GM12892 (cell line): ENCODE measurements at places on chromosomes 1 and 21.

GRCh38 chr1:234368320-234369032 lies 4.8 kb upstream of the COA6 start:
- no peak for DNase-seq

DNA sequence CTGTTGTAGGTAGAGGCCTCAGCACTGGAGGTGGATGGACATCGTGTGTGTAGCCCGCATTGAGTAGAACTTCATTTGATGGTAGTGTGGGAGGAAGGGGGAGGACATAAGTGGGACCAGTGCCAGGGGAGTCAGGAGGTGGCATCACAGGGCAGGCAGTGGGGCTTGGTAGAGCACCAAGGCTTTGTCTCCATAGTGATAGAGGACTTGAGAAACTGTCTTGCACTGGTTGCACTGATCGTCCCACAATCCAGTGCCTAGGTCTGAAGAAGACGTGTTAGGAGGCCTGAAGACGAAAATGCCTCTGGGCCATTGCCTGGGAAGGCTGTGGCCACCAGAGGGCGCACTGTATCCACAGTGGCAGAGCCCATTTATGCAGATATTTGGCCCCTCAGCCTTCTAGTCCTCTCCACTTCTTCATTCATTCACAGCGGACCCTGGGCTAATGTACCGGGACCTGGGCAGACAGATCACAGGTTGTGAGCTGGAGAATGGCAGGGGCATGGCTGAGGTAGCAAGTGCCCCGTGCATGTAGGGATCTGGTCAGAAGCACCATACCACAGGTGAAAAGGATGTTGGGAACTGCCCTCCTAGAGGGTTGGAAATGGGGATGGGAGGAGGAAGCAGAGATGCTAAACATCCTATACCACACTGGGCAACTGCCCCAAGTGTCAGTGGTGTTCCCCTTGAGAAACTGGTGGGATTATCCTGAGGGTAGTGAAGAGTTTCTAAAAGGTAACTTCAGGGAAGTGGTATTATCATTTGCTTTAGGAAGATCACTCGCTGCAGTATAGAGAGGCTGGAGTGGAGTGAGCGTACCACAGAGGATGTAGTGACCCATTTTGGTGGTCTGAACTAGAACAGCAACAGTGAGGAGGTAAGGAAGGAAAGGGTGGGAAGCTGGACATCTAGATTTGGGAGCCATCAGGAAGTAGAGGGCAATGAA lies 95.3 kb downstream of the PIK3R3 start:
- peak; percentile 62 for DNase-seq

DNA sequence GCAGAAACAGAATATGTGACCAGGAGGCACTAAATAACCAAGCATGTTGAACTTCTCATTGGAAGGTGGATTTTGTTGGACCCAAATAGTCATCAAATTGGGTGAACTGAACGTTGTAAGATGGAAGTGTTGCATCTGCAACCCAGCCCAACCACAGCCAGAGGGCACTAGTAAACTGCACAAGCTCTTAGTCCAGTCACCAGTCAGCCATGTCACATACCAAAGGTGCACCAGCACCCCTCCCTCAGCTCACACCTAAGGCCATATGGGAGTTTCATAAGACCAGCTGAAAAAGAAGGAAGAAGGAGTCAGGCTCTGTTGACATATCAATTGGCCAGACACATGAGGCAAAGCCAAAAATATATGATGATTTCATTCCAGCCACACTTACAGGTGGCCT lies 481.7 kb upstream of the NR5A2 start:
- DNase-seq: no peak

- no peak for DNase-seq
Measured at GRCh38 chr1:37858931-37859506, 373 bp downstream of the MTF1 start.

DNA sequence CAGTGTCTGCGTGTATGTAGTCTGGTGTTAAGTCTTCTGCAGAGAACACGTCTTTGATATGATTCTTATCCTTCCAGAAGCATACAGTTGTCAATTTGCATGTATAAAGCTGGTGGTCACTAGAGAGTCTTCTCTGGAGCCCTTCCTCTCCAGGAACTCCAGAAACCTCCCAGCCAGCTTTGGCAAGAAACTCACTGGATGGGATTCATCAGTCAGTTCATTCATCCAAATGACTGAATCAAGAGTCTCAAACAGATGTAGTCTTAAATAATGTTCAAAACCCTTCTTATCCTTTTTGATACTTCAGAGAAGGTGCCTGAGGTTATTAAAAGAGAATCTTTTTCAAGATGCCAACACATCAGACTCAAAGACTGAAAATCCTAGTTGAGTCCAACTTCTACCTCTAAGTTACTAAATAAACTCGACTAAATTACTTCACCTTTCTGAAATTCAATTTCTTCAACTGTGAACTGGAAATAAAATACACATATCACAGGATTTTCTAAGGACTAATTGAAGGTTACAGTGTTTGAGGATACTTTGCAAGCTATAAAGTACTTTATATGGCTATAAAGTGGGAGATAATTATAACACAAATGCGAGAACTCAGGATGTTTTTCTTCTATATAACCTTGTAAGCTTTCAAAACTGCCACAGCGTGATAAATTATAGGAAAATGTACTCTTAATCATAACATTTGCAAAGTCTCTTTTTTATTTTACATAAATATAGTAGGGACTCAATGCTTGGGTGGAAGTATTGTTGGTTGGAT lies 252.4 kb downstream of the FGGY start:
- no peak for DNase-seq
